Epithelial cell of esophagus (primary cell): ENCODE measurements at places on chromosomes 3 and 15.

DNA sequence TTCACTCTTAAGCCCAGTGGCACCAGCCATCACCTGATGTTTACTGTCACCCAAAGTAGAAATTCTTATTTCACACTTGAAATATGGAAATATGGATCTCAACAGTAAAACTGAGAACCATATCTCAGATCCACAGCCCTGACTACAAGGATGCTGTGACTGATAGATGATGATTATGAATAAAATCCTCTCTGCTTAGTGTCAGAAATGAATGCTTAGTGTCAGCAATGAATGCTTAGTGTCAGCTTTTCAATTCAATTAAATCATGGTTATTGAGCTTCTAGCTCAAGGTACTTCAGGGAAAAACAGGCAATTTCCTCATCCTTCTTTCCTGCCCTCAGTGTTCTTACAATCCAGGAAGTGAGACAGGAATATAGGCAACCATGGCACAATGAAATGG is 392.3 kb downstream of the LSAMP start:
- DNase-seq, result no peak

DNA sequence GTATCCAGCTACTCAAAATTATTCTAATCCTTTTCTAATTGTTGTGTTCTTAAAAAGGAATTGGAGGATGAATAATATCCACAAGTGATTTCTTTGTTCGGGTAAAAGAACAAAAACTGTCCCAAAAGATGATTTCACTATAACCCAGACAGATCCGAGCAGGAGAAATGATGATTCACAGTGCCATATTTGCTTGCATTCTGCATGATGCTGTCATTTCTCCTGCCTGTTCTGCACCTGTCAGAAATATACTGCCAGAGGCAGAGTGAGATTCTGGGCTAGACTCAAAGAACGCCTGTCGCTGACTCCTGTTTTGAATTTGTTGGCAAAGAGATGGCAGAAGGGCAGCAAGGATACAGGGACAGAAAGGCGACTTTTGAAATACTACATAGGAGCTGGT is 34.7 kb upstream of the SLC24A5 start:
- peak; percentile 68 for DNase-seq

DNA sequence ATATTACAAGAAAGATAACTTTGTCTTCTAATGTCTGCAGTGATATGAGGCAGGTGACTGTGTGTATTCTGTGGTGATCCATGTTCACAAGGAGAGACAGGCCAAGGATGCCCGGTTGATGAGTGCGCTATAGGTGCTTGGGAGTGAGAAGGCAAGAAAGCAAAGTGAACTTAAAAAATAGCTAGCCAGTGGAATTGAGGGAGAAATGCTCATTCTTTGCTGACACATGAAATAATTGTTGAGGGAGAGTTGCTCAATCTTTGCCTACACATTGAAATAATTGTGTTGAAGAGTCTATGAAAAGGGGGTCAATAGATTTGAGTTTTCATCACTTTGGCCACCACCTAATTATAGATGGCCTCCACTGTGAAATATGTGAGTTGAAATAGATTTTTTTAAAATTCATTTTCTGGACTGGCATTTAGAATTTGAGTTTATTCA is 156.3 kb downstream of the LPP start:
- no peak for DNase-seq

- no peak for DNase-seq
Observed at GRCh38 chr3:79366414-79366813, 401.4 kb downstream of the ROBO1 start.

GRCh38 chr3:42934111-42934510 is 28.2 kb downstream of the ZNF662 start:
- DNase-seq, result no peak

GRCh38 chr15:95254263-95254662 is 1022.9 kb downstream of the MCTP2 start:
- DNase-seq, result no peak

DNA sequence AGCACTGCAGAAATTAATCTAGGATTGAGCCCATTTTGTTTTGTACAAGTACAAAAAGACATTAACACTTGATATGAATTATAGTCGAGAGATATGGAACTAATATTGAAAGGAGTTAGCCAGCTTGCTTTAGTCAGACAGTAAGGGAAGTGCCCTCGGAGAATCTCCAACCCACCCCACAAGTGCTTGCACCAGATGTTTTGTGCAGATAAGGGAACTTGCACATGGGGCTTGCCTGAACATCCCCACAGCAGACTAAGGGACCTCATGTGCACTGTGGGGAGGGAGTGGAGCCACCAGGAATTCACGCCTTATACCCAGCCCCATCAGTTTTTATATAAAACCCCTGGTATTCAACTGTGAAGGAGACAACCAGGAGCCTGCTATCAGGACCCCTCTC is 122.3 kb downstream of the EFHB start:
- no peak for DNase-seq
